ENCODE measurements at places on chromosomes 12 and 14.

- peak; percentile 71 for DNase-seq
Observed at GRCh38 chr14:103091041-103091882, 3.3 kb upstream of the EXOC3L4 start.

GRCh38 chr12:64933791-64934190 lies 109.3 kb downstream of the TBC1D30 start:
- no peak for DNase-seq

DNA sequence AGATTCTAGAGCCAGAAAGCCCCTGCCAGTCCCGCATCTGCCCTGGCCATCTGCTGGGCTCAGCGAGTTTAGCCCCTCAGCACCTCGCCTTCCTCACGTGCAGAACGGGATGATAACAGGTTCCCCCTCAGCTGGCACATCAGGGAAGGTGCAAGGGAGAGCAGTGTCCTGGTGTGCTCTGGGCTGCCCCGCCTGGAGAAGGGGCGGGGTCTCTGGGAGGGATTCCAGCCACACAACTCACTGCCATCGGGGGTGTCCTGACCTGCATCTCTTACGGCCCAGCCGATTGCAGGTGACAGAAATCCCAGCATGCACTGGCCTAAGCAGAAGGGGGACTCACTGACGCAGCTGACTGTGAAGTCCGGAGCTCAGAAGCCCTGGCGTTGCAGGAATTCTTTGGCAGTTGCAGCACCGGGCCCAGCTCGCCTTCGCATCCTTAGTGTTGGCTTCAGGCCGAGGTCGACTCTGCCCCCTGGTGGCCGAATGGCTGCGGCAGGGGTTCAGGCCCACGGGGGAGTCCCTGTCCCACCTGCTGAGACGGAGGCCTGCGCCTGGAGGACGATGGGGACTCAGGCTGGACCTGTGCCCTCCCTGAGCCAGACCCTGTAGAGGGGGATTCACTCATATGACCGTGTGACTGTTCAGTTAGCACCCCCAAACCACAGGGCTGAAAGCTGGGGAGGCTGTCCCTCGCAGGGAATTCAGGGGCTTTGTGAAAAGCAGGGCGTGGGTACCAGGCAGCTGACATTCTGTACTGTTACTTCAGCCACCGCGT lies 178.6 kb downstream of the ADGRD1 start:
- peak; percentile 70 for DNase-seq

- DNase-seq: no peak
Observed at GRCh38 chr12:18953505-18953904, 176.0 kb upstream of the PLEKHA5 start.

Data from stimulated activated CD4-positive, alpha-beta T cell treated with anti-CD3 and anti-CD28 coated beads, Interleukin-1b, Interleukin-23, amount 100 ng/mL, for 4 hours (primary cell).